Lower lobe of right lung (tissue), 2 donors: ENCODE measurements at places on chromosomes 11 and 22. TPM values are rescaled to one million over a fixed set of nuclear protein-coding genes. Genes with fewer than 3 reads are reported as not detected.
A peak's percentile ranks its signal among the peaks of the same experiment; 100 is the strongest.

- no peak overlapping the region for H3K27ac ChIP-seq
- H3K27me3 ChIP-seq, result no peaks in the 10 kb centered on the region
- H3K36me3 ChIP-seq, result peaks cover 51% of the 10 kb centered on the region
- no peak for DNase-seq
These were observed 14.6 kb downstream of the TANGO2 start for GRCh38 chr22:20035375-20036083.

GRCh38 chr11:60077216-60077817 is 11.1 kb upstream of the MS4A2 start:
- no peaks in the 10 kb centered on the region for H3K36me3 ChIP-seq
- no peak overlapping the region for H3K4me3 ChIP-seq
- no peaks in the 10 kb centered on the region for H3K27me3 ChIP-seq
- H3K27ac ChIP-seq, result no peak overlapping the region
- no peak for DNase-seq

DNA sequence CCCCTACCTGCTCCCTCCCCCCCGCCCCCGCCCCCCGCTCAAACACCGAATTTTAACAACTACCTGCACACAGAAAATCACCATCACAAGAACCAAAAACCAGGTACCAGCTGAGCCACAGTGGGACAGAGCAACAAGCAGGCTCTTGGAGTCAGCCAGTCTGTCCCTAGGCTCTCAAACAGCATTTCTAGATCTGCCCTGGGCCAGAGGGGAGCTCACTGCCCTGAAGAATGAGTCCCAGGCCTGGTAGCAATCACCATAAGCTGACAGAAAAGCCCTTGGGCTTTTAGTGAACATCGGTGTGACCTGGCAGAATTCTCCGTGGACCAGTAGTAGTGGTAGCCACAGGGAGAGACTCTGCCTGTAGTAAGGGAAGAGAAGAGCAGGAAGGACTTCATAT is 58.3 kb downstream of the C11orf87 start:
- H3K27ac ChIP-seq, result no peak overlapping the region
- no peaks in the 10 kb centered on the region for H3K4me1 ChIP-seq
- H3K4me3 ChIP-seq, result no peak overlapping the region
- no peak for DNase-seq
- H3K27me3 ChIP-seq, result no peaks in the 10 kb centered on the region

DNA sequence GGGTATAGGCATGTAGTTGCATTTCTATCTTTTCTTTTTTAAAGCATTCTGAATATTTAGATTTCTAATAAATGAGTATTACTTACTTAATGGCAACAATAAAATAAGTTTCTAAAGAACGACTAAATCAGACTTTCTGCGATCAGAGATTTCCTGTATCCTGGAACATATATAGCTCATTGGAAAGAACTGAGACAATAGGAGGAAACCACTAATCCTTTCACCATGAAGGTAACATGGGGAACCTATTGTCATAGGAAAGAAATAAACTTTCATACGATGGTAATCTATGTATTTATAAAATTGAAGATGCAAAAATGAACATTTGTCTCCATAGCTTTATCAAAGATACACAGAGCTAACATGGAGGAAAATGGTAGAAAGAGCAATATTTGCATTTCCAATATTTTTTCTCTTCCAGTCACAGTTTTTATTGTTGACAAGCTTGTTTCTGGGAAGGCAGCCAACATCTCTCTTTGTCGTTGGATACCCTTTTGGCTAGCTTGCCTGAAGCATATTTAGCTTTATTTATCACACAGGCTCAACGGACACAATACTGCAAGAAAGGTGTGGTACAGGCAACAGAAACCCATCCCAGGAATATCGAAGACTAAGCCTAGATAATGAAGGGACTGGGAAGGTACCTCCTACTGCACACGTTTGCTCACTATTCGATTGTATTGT is 293.3 kb upstream of the MPPED2 start:
- no peaks in the 10 kb centered on the region for H3K27me3 ChIP-seq
- no peak overlapping the region for H3K27ac ChIP-seq
- peaks cover 12% of the 10 kb centered on the region for H3K4me1 ChIP-seq
- no peaks in the 10 kb centered on the region for H3K36me3 ChIP-seq
- no peak for DNase-seq
- no peak overlapping the region for H3K4me3 ChIP-seq

DNA sequence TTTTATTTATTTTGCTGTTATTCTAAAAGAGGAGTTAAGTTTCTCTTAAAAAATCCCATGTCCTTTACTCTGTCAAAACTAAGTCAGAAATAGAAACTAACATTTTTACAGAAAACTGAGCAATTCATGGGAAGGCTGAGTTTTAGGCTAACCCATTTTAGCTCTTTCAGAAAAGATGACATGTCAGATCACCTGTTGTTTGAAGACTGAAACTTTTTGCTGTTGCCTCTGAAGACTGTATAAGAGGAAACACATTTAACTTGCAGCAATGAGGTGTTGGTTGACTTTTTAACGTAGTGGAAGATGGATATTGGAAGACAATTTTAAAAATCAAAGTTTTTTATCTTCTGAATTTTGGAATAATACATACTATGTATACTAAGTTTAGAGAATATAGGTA is 115.4 kb downstream of the METTL15 start:
- H3K4me1 ChIP-seq, result no peaks in the 10 kb centered on the region
- no peaks in the 10 kb centered on the region for H3K36me3 ChIP-seq
- no peak overlapping the region for H3K27ac ChIP-seq
- H3K4me3 ChIP-seq, result no peak overlapping the region

- no peak overlapping the region for H3K4me3 ChIP-seq
- H3K27ac ChIP-seq, result peak overlapping the region; percentile 44
- peaks cover 58% of the 10 kb centered on the region for H3K4me1 ChIP-seq
- H3K36me3 ChIP-seq, result no peaks in the 10 kb centered on the region
These were observed 36.3 kb upstream of the LYVE1 start for GRCh38 chr11:10604798-10605197.

DNA sequence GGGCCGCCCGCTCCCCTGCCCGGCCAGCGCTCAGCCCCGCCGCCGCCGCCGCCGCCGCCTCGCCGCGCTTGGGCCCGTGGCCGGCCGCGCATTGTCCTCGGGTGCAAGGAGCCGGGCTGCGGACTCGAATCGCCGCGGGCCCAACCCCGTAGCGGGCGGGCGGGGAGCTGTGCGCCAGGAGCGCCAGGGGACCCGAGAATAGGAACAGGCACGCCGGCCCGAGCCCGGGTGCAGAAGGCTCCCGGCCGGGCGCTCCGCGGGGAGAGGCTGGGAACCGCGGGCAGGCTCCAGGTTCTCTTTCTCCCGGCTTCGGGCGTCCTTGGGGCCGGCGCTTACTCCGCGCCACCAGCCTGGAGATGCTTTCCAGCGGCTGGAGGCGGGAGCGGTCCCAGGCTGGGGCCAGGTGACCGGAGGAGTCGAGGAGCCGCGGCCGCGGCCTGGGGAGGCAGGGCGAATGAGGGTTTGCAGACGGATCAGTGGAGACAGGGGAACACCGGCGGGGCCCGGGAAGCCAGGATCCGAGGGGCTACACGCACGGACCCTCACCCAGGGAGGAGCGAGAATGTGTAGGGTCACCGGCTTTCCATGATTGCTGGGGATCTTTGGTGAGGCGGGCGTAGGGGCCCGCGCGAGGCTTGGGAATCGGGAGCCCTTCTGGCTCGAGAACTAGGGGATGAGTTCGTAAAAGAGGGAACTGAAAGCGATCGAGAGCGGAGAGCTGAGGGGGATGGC is 726 bp downstream of the PKNOX2 start:
- peak overlapping the region; percentile 80 for H3K27ac ChIP-seq
- peaks cover 26% of the 10 kb centered on the region for H3K4me1 ChIP-seq
- H3K27me3 ChIP-seq, result peaks cover 62% of the 10 kb centered on the region
- H3K4me3 ChIP-seq, result peak overlapping the region; percentile 59
- no peak for DNase-seq

- no peaks in the 10 kb centered on the region for H3K4me1 ChIP-seq
- no peaks in the 10 kb centered on the region for H3K36me3 ChIP-seq
- no peaks in the 10 kb centered on the region for H3K27me3 ChIP-seq
- no peak overlapping the region for H3K27ac ChIP-seq
- no peak overlapping the region for H3K4me3 ChIP-seq
These were observed 132.3 kb downstream of the CSNK2A3 start for GRCh38 chr11:11220786-11221185.

DNA sequence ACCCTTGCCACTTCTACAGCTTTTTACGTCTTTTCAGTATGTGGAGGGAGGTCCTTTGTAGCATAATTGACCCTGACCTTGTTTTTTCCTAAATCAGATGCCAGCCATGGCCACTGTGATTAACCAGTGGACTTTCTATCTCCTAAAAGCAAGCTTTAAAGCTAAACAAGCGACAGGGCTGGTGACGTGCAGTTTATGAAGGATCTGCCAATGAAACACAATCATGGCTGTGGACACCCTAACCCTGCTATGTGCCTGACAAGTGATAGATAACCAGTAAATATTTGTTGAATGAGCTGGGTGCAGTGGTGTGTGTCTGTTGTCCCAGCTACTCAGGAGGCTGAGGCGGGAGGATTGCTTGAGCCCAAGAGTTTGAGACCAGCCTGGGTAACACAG is 64.2 kb downstream of the LIF start:
- H3K27me3 ChIP-seq, result no peaks in the 10 kb centered on the region
- no peak overlapping the region for H3K27ac ChIP-seq
- H3K4me3 ChIP-seq, result no peak overlapping the region
- H3K4me1 ChIP-seq, result no peaks in the 10 kb centered on the region

DNA sequence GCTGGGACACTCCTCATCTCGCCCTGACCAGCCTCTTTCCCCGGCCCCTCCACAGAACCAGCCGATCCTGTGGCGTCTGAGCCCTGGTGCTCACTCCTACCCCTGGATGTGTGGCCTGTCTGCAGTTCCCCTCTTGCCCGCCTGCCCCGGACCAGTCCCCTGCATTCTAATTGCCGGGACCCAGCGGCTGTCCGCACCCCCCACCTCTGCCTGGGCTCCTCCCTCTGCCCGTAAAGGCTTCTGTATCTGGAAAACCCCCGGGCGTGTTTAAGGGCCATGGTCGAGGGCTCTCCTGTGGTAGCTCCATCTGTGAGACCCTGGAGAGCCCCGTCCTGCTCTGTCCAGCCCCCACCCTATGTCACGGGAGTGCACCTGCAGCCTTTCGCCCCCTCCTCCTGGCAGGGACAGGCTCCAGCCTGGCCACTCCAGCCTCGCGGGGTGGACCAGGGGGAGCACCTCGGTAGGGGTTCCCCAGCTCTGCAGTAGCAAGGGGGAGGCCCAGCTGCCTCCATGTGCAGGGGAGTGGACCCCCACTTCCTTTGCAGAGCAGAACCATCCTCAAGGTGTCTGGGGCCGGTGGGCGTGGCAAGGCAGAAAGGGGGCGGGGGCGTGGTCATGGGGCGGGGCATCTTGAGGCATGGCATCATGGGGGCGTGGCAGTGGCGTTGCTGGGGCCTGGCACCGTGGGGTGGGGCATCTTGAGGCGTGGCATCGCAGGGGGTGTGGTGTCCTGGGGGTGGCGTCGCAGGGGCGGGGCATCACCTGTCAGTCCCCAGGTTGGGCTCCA is 430.4 kb downstream of the TBC1D22A start:
- no peaks in the 10 kb centered on the region for H3K4me1 ChIP-seq
- H3K27me3 ChIP-seq, result no peaks in the 10 kb centered on the region
- H3K36me3 ChIP-seq, result no peaks in the 10 kb centered on the region

DNA sequence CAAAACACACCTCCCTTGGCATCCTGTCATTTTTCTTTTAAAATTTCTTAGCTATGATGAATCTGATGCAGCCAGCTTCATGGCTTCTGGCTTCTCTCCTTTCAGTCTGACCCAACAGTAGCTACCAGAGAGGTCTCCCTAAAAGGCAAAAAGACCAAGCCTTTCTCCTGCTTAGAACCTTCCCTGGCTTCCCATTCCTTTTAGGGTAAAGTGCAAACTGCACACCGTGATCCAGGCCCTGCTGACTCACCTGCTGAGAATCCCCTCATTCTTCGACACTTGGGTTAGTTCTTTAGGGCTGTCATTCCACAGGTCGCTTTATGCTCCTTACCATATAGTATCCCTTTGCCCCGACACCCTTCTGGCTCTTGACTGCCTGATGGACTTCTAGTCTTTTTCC is 362.4 kb downstream of the MIAT start:
- DNase-seq, result no peak
- no peaks in the 10 kb centered on the region for H3K36me3 ChIP-seq
- H3K4me3 ChIP-seq, result no peak overlapping the region

GRCh38 chr22:26648528-26649388 is 8.6 kb upstream of the MIAT start:
- H3K27me3 ChIP-seq, result peaks cover 4% of the 10 kb centered on the region
- no peaks in the 10 kb centered on the region for H3K36me3 ChIP-seq
- no peak overlapping the region for H3K4me3 ChIP-seq
- H3K4me1 ChIP-seq, result peaks cover 41% of the 10 kb centered on the region
- H3K27ac ChIP-seq, result no peak overlapping the region

GRCh38 chr11:60511393-60511792 is 3.8 kb upstream of the MS4A13 start:
- no peaks in the 10 kb centered on the region for H3K4me1 ChIP-seq
- no peak for DNase-seq
- no peaks in the 10 kb centered on the region for H3K27me3 ChIP-seq
- H3K36me3 ChIP-seq, result no peaks in the 10 kb centered on the region
- H3K4me3 ChIP-seq, result no peak overlapping the region

DNA sequence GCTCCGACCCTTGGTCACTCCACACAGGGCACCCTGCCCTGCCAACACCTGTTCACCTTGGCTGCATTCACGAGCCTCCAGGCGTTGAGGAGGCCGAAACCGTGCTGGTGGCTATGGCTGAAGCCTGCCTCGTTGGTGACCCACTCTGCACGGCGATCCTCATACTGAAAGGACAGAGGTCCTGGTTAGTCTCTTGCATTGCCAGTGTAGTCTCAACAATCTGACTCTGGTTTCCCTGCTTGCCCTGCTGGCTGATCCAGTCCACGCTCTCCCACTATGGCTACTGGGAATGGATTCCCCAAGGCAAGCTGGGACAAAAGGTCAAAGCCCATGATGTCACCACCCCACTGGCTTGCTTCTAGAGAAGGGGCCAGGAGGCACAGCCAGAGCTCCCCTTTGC is 12.9 kb downstream of the PCSK7 start:
- peaks cover 45% of the 10 kb centered on the region for H3K4me1 ChIP-seq
- H3K4me3 ChIP-seq, result no peak overlapping the region
- H3K27me3 ChIP-seq, result no peaks in the 10 kb centered on the region
- peaks cover 100% of the 10 kb centered on the region for H3K36me3 ChIP-seq
- no peak for DNase-seq
- H3K27ac ChIP-seq, result no peak overlapping the region

GRCh38 chr11:12478743-12479142 is 101.4 kb downstream of the PARVA start:
- H3K4me1 ChIP-seq, result no peaks in the 10 kb centered on the region
- no peak overlapping the region for H3K27ac ChIP-seq
- H3K27me3 ChIP-seq, result no peaks in the 10 kb centered on the region
- H3K36me3 ChIP-seq, result peaks cover 72% of the 10 kb centered on the region

The KRTAP5-9 gene
- not detected for total RNA-seq

The NLRP10 gene
- total RNA-seq, result not detected

The SLC22A25 gene
- total RNA-seq, result not detected

The LRRC74B gene
- total RNA-seq, result 3.6 TPM

The CAPN5 gene
- total RNA-seq, result 7.2 TPM
